T-helper 22 cell (primary cell): ENCODE measurements at places on chromosomes 5 and 9.

GRCh38 chr5:156942064-156942463 is 21.0 kb downstream of the TIMD4 start:
- no peak for DNase-seq

- no peak for DNase-seq
These were observed 970.6 kb upstream of the CDH18 start for GRCh38 chr5:20958641-20959040.

- DNase-seq = no peak
These were observed 365.7 kb upstream of the PRR16 start for GRCh38 chr5:120098426-120098825.

- DNase-seq = no peak
These were observed 48.3 kb downstream of the FAM78A start for GRCh38 chr9:131227959-131228460.

DNA sequence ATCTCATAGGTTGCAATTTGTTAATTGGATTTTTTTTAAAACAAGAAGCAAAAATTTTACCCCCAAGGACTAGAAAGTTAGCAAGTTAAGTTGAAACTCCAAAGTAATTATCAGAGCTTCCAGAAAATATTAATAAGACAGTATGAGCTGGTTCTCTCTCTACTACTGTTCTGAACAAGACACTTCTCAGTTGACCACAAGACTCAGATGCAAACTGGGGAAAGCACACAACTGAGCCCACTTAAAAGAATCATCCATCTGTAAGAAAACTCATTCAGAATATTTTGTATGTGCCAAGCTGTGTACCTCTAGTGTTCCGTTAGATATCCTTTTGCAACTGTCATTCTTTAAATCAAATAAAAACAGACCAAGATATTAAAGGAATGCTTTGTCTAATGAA is 60.0 kb downstream of the MAP1B start:
- no peak for DNase-seq

GRCh38 chr9:90340421-90340820 is 302.2 kb downstream of the DIRAS2 start:
- no peak for DNase-seq

- DNase-seq = peak; percentile 4
These were observed 22.7 kb upstream of the LECT2 start for GRCh38 chr5:135977375-135977928.

- no peak for DNase-seq
These were observed 5.2 kb upstream of the ST6GALNAC6 start for GRCh38 chr9:127904561-127905003.

DNA sequence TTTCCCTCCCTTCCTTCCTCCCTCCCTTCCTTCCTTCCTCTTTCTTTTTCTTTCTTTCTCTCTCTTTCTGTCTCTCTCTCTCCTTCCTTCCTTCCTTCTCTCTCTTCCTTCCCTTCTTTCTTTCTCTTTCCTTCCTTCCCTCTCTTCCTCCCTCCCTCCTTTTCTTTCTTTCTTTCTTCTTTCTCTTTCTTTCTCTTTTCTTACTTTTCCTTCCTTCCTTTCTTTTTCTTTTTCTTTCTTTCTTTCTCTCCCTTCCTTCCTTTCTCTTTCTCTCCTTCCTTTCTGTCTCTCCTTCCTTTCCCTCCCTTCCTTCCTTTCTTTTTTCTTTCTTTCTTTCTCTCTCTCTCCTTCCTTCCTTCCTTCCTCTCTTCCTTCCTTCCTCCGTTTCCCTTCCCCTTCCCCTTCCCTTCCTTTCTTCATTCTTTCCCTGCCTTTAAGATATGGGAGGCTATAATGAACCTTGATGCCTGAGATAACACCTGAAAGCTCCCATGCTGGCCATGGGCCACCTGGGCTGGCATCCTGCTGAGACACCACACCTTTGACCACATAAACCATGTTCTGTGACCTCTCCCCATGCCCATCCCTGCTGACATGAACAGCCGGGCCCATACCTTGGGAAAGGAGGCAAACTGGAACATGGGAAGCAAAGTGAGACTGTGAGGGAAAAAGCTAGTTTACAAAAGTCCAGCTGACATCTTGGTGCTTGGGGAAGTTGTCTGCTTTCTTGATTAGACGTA is 197.8 kb upstream of the ZNF618 start:
- DNase-seq = no peak

DNA sequence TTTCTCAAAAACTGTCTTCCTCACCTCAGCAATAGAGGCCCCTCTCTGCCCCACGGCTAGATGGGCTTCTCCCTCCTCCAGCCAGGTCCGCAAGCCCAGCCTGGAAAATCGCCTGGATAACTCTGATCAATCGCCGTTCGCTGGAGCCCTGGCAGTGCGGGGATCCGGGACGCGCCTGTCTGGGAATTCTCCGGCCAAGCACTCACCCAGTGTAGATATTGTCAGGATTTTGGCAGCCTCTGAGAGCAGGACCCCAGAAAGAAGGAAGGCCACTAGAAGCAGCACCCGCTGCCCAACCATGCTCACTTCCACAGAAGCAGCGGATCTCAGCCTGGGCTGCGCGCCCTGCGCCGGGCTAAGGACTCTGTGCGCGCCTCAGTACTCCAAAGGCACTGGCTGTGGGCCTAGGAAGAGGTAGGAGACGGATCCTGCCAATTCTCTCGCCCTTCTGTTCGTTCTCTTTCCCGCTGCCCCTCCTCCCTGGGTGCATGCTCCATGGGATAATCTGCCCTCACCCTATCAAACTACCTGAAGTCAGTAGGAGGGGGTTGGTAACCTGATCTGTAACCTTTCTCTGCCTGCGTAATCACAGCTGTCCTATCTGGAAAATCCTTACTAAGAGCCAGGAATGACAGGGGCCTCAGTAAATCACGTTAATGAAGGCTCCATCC is at the start of gene UGT3A1:
Gene UGT3A1 (minus strand): TSS at position 450 of the 671 bp plus-strand sequence. CDS start 150 bp downstream, at position 300.
- DNase-seq = no peak

GRCh38 chr5:67221487-67222242 is 25.1 kb upstream of the CD180 start:
- DNase-seq = peak; percentile 21

DNA sequence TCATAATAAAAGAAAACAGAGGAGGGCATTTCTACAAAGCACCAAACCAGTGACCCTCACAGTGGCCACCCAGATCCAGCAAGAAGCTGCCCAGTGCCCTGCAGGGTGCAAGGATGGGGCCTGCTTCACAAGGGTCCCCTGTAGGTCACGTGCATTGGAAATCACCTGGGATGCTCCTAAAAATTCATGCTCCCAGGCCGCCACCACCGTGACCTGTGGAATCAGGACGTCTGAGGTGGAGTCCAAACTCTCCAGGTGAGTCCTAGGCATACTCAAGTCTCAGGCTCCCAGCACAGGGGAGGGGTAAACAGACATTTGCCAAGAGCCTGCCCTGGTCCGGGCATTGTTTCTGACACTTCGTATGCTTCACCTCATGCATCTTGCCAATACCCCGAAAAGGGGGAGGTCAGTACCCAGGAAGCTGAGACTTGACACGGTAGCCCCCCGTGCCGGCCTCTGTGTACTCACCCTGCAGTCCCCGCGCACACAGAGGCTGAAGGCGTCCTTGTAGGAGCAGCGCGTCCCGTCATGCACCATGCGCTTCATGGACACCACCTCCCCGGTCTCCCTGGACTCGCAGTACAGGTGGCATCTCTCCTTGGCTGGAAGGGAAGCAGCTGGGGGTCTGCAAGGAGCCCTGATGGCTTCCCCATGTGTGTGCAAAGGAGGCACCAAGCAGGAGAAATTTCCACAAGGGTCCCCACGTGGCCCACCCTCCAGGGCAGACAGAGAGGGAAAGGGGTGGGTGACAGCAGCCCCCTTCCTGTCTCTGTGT is 75.5 kb downstream of the ZNF354C start:
- no peak for DNase-seq
